Activated CD8-positive, alpha-beta memory T cell treated with anti-CD3 and anti-CD28 coated beads, Interleukin-2, amount 10 ng/mL, durations not matched to agents 7 days and 5 days (primary cell): ENCODE measurements at places on chromosomes 11 and 22. TPM values are rescaled to one million over a fixed set of nuclear protein-coding genes. Genes with fewer than 3 reads are reported as not detected.

GRCh38 chr11:1770528-1770927, 6.8 kb upstream of the CTSD start:
- DNase-seq, result no peak
- H3K4me3 ChIP-seq, result no peak overlapping the region
- H3K36me3 ChIP-seq, result no peaks in the 10 kb centered on the region
- H3K4me1 ChIP-seq, result peaks cover 53% of the 10 kb centered on the region

GRCh38 chr11:73326929-73327811, 19.1 kb downstream of the ARHGEF17 start:
- no peak overlapping the region for H3K4me3 ChIP-seq
- peaks cover 17% of the 10 kb centered on the region for H3K4me1 ChIP-seq
- DNase-seq, result no peak
- H3K27me3 ChIP-seq, result no peaks in the 10 kb centered on the region
- no peak overlapping the region for H3K27ac ChIP-seq

- H3K4me1 ChIP-seq, result no peaks in the 10 kb centered on the region
- H3K36me3 ChIP-seq, result no peaks in the 10 kb centered on the region
- no peaks in the 10 kb centered on the region for H3K27me3 ChIP-seq
- H3K27ac ChIP-seq, result no peak overlapping the region
- no peak for DNase-seq
Observed at GRCh38 chr22:44813416-44813815, 61.0 kb downstream of the ARHGAP8 start.

KIAA1671 gene
- total RNA-seq, result 11.4 TPM

BARX2 gene
- total RNA-seq, result not detected

- no peaks in the 10 kb centered on the region for H3K27me3 ChIP-seq
- H3K27ac ChIP-seq, result no peak overlapping the region
- H3K36me3 ChIP-seq, result no peaks in the 10 kb centered on the region
Observed at GRCh38 chr11:83759148-83759547, 473.0 kb upstream of the CCDC90B start.

RPS25 gene
- total RNA-seq, result 1,070 TPM

GRCh38 chr11:15943418-15944197, 412.7 kb downstream of the SOX6 start:
- DNase-seq, result no peak
- no peaks in the 10 kb centered on the region for H3K36me3 ChIP-seq
- no peak overlapping the region for H3K4me3 ChIP-seq

- no peak overlapping the region for H3K4me3 ChIP-seq
- H3K36me3 ChIP-seq, result peaks cover 3% of the 10 kb centered on the region
- H3K27ac ChIP-seq, result no peak overlapping the region
- H3K27me3 ChIP-seq, result no peaks in the 10 kb centered on the region
Observed at GRCh38 chr22:20992456-20993303, 9.2 kb downstream of the THAP7 start.

- peaks cover 2% of the 10 kb centered on the region for H3K27me3 ChIP-seq
- no peaks in the 10 kb centered on the region for H3K36me3 ChIP-seq
- DNase-seq, result no peak
- no peak overlapping the region for H3K4me3 ChIP-seq
- H3K4me1 ChIP-seq, result no peaks in the 10 kb centered on the region
- no peak overlapping the region for H3K27ac ChIP-seq
Observed at GRCh38 chr11:118961189-118961588, 5.1 kb downstream of the UPK2 start.

DNA sequence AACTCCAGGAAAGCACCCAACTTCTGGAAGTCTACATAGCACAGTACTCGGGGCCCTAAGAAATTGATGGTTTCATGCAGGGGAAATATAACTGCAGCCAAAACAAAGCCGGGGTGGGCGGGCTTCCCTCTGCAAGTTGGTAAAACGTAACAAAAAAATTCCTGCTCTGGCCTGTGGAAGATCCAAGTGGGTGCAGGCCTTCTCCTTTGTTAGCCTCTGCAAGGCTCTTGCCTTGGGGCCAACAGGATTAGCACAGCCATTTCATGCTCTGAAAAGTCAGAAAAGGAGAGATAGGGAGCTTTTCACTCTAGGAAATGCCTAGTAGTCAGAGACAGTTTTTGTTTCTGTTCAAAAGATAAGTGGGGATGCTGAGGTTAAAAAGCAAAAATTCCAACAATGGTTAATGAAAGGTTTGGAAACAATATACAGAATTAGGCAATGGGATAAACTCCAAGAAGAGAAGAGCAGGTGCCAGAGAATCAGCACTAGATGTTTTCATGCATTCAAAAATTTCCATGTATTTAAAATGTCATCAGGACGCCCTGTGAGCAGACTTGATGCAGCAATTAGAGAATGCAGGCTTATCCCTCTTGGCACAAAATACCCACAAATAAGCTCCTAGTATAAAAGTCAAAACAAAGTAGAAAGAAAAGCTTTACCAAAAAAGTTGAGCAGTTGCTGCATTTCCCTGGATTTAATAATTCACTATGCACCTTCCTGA, 72.3 kb upstream of the CHRM4 start:
- peaks cover 3% of the 10 kb centered on the region for H3K36me3 ChIP-seq
- H3K27me3 ChIP-seq, result no peaks in the 10 kb centered on the region
- DNase-seq, result no peak
- H3K4me3 ChIP-seq, result no peak overlapping the region
- no peaks in the 10 kb centered on the region for H3K4me1 ChIP-seq

DNA sequence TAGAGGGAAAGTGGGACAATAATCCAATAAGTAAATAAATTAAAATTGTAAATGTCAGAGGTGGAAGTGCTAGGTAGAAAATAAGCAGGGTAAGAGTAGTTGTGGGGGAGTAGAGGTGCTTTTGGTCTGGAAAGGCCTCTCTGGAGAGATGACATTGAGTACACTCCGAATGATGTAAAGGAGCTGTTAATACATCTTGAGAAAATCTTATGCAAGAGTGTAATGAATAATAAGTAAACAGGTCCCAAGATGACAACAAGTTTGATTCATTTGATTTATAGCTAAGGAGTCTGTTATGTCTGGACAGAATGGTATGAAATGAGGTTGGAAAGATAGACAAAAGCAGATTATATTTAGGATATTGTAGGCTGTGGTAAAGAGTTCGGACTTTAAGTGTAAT, 87.5 kb downstream of the TMEM135 start:
- H3K4me1 ChIP-seq, result no peaks in the 10 kb centered on the region
- no peaks in the 10 kb centered on the region for H3K27me3 ChIP-seq
- H3K27ac ChIP-seq, result no peak overlapping the region
- no peak overlapping the region for H3K4me3 ChIP-seq
- no peak for DNase-seq
- peaks cover 1% of the 10 kb centered on the region for H3K36me3 ChIP-seq

GRCh38 chr11:65981101-65981740, 19.7 kb downstream of the SART1 start:
- DNase-seq, result no peak
- H3K27me3 ChIP-seq, result no peaks in the 10 kb centered on the region
- H3K27ac ChIP-seq, result peak overlapping the region; percentile 43
- H3K4me3 ChIP-seq, result no peak overlapping the region
- peaks cover 13% of the 10 kb centered on the region for H3K36me3 ChIP-seq

GRCh38 chr11:66619080-66619554, 2.7 kb downstream of the RBM14 start:
- peak overlapping the region; percentile 98 for H3K27ac ChIP-seq
- H3K4me3 ChIP-seq, result peak overlapping the region; percentile 98
- H3K36me3 ChIP-seq, result peaks cover 59% of the 10 kb centered on the region
- peaks cover 65% of the 10 kb centered on the region for H3K4me1 ChIP-seq
- DNase-seq, result no peak
- no peaks in the 10 kb centered on the region for H3K27me3 ChIP-seq

- H3K27ac ChIP-seq, result no peak overlapping the region
- H3K27me3 ChIP-seq, result no peaks in the 10 kb centered on the region
- DNase-seq, result no peak
- peaks cover 5% of the 10 kb centered on the region for H3K36me3 ChIP-seq
Observed at GRCh38 chr22:20788627-20789344, 14.9 kb downstream of the SERPIND1 start.

MCM5 gene
- 271 TPM for total RNA-seq

DEPDC5 gene
- total RNA-seq, result 50.3 TPM

DNA sequence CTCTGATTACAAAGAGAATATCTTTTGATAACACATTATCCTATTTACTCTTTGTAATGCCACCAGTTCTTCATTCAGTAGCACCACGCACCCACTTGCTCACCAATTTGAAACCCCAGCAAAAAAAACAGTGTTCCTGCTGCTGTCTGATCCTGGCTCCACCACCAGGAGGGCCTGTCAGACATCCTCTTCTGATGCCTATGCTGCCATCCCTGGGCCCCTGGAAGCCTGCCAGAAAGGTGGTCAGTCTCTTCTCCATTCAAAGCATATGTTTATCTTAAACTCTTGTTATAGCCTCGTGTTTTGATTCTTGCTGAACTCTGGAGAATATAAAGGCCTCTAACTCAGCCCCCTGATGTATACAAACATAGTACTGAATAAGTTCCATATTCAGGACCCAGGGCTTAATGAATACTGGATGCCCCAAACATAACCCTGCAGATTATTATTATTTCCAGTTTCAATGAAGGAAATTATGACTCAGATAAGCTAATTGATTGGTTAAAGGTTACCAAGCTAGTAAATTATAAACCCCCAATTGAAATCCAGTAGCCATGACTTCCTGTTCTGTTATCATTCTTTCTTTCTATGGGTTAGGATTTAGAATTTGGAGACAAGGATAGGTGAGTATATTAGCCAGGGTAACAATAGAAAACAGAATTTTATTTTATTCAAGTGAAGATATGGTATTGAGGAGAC, 116.7 kb downstream of the NTM start:
- H3K36me3 ChIP-seq, result no peaks in the 10 kb centered on the region
- no peaks in the 10 kb centered on the region for H3K4me1 ChIP-seq
- no peaks in the 10 kb centered on the region for H3K27me3 ChIP-seq
- no peak for DNase-seq
- no peak overlapping the region for H3K27ac ChIP-seq
- no peak overlapping the region for H3K4me3 ChIP-seq

DNA sequence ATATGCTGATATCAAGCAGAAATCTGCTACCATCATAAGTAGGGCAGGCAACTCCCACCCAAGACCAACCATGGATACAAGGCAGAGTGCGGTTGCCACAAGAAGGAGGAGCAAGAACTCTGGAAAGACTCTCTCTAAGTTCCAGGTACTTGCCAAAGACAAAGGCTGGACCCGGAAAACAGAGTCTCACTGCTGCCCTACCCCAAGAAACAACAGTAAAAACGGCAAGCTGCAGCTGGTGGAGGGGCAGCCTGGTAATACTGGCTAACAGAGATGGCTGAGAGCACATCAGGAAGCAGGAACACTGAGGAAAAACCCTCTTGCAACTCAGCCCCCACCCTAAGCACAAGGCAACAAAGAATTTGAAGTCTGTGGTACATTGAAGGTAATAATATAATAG, 27.7 kb upstream of the NXPE2 start:
- no peaks in the 10 kb centered on the region for H3K4me1 ChIP-seq
- no peaks in the 10 kb centered on the region for H3K36me3 ChIP-seq
- no peak overlapping the region for H3K27ac ChIP-seq
- DNase-seq, result no peak
- H3K27me3 ChIP-seq, result no peaks in the 10 kb centered on the region

- peak overlapping the region; percentile 85 for H3K27ac ChIP-seq
- peaks cover 17% of the 10 kb centered on the region for H3K36me3 ChIP-seq
- peak overlapping the region; percentile 94 for H3K4me3 ChIP-seq
- peaks cover 45% of the 10 kb centered on the region for H3K4me1 ChIP-seq
- H3K27me3 ChIP-seq, result no peaks in the 10 kb centered on the region
Observed at GRCh38 chr11:134252346-134253187, 585 bp downstream of the THYN1 start.

- no peak for DNase-seq
- H3K36me3 ChIP-seq, result no peaks in the 10 kb centered on the region
- H3K27me3 ChIP-seq, result peaks cover 17% of the 10 kb centered on the region
- H3K4me1 ChIP-seq, result no peaks in the 10 kb centered on the region
- H3K27ac ChIP-seq, result no peak overlapping the region
Observed at GRCh38 chr11:32386770-32387377, 48.5 kb downstream of the WT1 start.

TRIM51 gene
- not detected for total RNA-seq

TSGA10IP gene
- total RNA-seq, result not detected

- peak overlapping the region; percentile 74 for H3K4me3 ChIP-seq
- H3K4me1 ChIP-seq, result peaks cover 54% of the 10 kb centered on the region
- DNase-seq, result peak; percentile 48
- H3K27me3 ChIP-seq, result no peaks in the 10 kb centered on the region
- H3K36me3 ChIP-seq, result no peaks in the 10 kb centered on the region
Observed at GRCh38 chr11:75350743-75351540, 519 bp downstream of the ARRB1 start.

TRPC6 gene
- total RNA-seq, result not detected

DNA sequence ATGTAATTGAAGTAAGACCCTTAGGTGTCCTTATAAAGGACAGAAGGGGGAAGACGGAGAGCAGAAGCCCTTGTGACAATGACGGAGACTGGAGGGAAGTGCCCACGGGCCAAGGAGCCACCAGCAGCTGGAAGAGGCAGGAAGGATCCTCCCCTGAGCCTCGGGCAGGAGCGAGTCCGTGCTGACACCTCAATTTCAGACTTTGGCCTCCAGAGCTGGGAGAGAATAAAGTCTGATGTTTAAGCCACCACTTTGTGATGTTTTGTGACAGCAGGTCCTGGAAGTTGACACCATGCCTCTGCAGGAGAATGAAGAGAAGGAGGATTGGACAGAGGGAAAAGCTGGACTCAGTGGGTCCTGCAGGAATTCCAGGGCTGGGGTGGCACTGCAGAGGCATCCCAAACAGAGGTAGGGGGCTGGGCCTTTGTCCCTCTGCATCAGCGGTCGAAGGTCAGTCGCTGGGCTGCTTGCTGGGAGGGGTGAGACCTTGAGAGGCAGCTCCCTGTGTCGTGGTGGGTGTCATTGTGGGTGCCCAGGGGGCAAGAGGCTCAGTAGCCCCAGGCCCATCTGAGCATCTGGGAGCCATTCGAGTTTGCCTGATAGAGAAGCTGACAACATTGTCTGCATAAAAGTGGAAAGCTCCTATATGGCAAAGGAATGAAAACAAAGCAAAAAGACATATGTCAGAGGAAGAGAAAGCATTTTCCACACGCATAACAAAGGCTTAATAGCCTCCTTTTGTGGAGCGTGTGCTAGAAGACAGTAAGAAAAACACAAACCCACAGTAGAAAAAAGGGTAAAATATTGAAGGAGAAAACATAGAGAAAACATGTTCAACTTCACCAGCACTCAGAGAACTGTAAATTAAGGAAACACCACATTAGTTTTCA, 68.8 kb downstream of the RTL6 start:
- no peaks in the 10 kb centered on the region for H3K4me1 ChIP-seq
- H3K27ac ChIP-seq, result no peak overlapping the region
- DNase-seq, result no peak
- peaks cover under 1% of the 10 kb centered on the region for H3K27me3 ChIP-seq

DNA sequence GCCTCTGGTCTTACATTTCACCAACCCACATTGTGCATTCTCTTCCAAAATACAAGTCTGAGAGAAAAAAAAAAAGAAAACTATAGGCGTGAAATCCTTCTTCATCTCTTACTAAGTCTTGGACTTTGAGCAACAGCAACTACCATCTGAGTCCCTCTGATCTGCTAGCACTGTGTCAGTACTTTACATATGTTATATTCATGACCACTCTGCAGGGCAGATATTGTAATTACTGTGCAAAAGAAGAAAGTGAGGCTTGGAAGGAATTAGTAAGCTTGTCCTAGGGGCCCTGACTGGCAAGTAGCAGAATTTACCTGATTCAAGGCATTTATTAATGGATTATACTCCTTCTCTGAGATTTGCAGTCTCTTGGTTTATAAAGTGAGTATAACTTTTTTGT, 52.7 kb upstream of the EED start:
- no peak overlapping the region for H3K4me3 ChIP-seq
- no peak for DNase-seq
- H3K4me1 ChIP-seq, result peaks cover 16% of the 10 kb centered on the region
- H3K27ac ChIP-seq, result no peak overlapping the region
- peaks cover 8% of the 10 kb centered on the region for H3K36me3 ChIP-seq

C1QTNF5 gene
- not detected for total RNA-seq
